ENCODE measurements at places on chromosomes 5 and 9. TPM values are rescaled to one million over a fixed set of nuclear protein-coding genes. Genes with fewer than 3 reads are reported as not detected.

- no peaks in the 10 kb centered on the region for H3K27me3 ChIP-seq
- H3K36me3 ChIP-seq, result no peaks in the 10 kb centered on the region
Measured at GRCh38 chr9:20048437-20048836, 259.6 kb upstream of the SLC24A2 start.

GRCh38 chr5:148960070-148960769 is 102.6 kb downstream of the SH3TC2 start:
- no peaks in the 10 kb centered on the region for H3K27me3 ChIP-seq
- no peaks in the 10 kb centered on the region for H3K36me3 ChIP-seq
- H3K27ac ChIP-seq, result no peak overlapping the region

GRCh38 chr9:98168941-98169488 is 23.4 kb downstream of the CORO2A start:
- DNase-seq, result peak; percentile 57
- H3K4me1 ChIP-seq, result no peaks in the 10 kb centered on the region
- no peaks in the 10 kb centered on the region for H3K27me3 ChIP-seq
- no peaks in the 10 kb centered on the region for H3K36me3 ChIP-seq

- no peak for DNase-seq
- no peaks in the 10 kb centered on the region for H3K4me1 ChIP-seq
- H3K4me3 ChIP-seq, result no peak overlapping the region
- H3K27me3 ChIP-seq, result no peaks in the 10 kb centered on the region
- H3K36me3 ChIP-seq, result no peaks in the 10 kb centered on the region
Measured at GRCh38 chr9:105117234-105117633, 127.2 kb upstream of the SLC44A1 start.

GRCh38 chr5:77641397-77641943 is 3.0 kb upstream of the OTP start:
- H3K27me3 ChIP-seq, result peaks cover 92% of the 10 kb centered on the region
- no peak for DNase-seq
- no peaks in the 10 kb centered on the region for H3K4me1 ChIP-seq
- no peaks in the 10 kb centered on the region for H3K36me3 ChIP-seq

- no peak for DNase-seq
- H3K4me3 ChIP-seq, result no peak overlapping the region
- peaks cover 10% of the 10 kb centered on the region for H3K4me1 ChIP-seq
- H3K27me3 ChIP-seq, result no peaks in the 10 kb centered on the region
- H3K27ac ChIP-seq, result peak overlapping the region; percentile 73
- H3K36me3 ChIP-seq, result peaks cover 5% of the 10 kb centered on the region
Measured at GRCh38 chr5:68285075-68285840, 69.7 kb downstream of the PIK3R1 start.

The ZNF462 gene
- total RNA-seq, result 28.9 TPM

The CARTPT gene
- 0.67 TPM for total RNA-seq

Measured in colonic mucosa (tissue), 4 donors.